ENCODE measurements at places on chromosomes 4 and X. TPM values are rescaled to one million over a fixed set of nuclear protein-coding genes. Genes with fewer than 3 reads are reported as not detected.

GPM6B gene
- 0.35 TPM for polyA plus RNA-seq

DAPP1 gene
- polyA plus RNA-seq, result 73.1 TPM

PAGE1 gene
- not detected for polyA plus RNA-seq

TMEM255A gene
- 0.03 TPM for polyA plus RNA-seq

RASL11B gene
- polyA plus RNA-seq, result 1.4 TPM

KCND1 gene
- 0.30 TPM for polyA plus RNA-seq

- no peak for DNase-seq
Measured at GRCh38 chrX:149511081-149511480, 6.0 kb upstream of the IDS start.

GRCh38 chr4:67909905-67910584 lies 26.2 kb upstream of the TMPRSS11D start:
- no peak for DNase-seq

- peak; percentile 86 for DNase-seq
Measured at GRCh38 chrX:154368630-154369448, 5.6 kb downstream of the FLNA start.

- no peak for DNase-seq
Measured at GRCh38 chr4:33959519-33959918, 2284.8 kb downstream of the ARAP2 start.

DNA sequence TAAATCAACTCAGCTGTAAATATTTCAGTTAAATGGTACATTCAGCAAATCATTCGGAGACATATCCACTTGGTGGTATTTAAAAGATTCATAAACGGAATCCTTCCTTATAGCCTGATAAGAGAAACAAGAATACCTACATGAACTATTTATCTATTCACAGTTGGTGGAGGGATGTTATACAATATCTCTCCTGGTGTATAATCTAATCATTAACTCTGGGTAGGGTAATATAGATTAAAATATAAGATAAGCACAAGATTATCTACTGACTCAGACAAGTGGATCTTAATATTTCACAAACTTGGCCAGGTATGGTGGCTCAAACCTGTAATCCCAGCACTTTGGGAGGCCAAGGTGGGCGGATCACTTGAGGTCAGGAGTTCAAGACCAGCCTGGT lies 164.5 kb upstream of the MAP3K15 start:
- DNase-seq, result no peak

DNA sequence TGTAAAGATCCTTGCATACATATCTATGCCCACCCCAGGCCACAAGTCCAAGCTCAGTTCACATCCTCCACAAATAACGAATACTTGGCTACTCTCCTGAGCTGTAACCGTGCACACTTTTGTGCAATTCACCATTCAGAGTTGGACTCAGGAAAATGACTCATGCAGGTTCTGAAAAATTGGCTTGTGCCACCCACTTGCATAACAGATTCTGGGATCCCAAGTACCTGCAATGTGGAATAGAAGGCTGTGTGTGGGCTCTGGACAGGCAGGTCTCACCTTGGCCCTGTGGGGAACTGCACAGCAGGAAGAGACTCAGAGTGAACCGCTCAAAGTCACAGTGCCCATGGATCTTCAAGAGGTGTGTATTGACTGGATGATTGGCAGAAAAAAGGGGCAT lies 502.7 kb downstream of the PACRGL start:
- no peak for DNase-seq

GRCh38 chrX:142363501-142363900 lies 158.4 kb upstream of the MAGEC2 start:
- no peak for DNase-seq

- DNase-seq, result no peak
Measured at GRCh38 chrX:71923516-71923915, 12.9 kb downstream of the NHSL2 start.

GRCh38 chr4:73721909-73722308 lies 18.5 kb upstream of the CXCL8 start:
- no peak for DNase-seq

DNA sequence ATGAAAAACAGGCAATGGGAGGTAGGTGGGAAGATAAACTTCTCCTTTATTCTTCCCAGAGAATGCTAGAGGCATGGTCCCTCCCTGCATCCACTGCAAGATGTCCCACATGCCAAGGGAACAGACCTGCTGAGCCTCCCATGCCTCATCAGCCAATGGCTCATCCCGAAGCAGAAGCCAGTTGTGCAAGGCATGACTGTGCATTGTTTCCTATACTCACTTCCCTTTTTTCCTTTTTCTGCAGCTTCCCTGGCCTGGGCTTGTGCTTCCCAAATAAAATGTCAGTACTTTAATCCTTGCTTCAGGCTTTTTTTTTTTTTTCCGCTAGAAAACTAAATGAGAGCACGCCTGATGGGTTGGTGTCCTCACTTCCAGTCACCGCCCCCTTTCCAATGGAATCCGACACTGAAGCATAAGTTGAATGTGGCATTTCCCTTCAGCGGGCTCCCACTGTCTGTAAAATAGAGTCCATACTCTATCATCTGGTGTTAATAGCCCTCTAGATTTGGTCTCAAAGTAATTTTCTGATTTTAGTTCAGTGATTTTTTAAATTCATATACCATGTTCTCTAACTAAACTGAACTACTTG lies 239.0 kb upstream of the JADE1 start:
- no peak for DNase-seq

DNA sequence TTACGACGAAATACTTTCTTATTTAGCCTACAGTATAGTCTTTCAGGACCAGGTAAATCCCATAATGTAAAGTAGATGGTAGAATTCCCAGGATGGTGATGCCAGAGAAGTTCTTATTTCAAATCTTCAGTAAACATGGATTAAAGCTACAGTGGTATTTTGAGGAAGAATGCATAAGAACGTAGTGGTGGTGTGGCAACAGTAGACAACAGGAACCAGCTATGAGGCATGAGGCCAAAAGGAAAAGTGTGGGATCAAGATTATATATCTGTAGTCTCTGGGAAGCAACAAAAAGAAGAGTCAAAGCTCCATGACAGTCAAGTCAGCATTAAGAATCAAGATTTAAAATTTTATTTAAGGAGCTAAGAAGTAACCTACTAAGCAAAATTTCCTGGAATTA lies 60.2 kb downstream of the METTL14 start:
- no peak for DNase-seq

DNA sequence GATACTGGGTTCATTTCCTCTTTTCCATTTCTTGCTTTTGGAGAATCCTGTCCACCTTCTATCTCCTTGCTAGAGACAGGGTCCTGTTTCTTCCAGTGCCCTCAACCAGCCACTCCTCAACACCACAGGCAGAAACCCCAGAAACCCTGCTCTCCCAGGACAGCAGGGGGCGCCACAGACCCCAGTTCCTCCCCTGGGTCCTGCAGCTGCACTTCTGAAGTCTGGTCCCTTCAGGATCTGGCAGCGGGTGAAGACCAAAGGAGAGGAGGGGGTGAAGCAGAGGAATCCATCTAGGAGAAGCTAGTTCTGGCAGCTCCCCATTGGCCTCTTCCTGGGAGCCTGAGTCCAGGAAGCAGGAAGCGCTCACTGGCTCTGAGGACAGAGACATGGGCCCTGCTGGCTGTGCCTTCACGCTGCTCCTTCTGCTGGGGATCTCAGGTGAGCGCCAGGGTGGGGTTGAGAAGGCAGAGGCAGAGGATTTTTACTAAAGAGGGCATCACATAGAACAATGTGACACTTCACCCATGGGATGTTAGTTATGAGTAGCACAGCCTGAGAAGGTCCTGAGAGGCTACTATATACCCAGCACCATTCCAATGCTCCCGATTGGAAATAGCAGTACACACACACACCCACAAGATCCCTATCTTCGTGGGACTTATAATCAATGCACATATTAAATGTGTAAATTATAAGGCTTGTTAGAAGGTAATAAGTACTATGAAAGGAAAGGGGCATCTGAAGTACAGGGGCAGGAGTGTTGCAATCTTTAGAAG lies at the start of gene PRSS48:
Gene PRSS48 (plus strand): TSS at position 375 of the 776 bp plus-strand sequence. CDS start 12 bp downstream, at position 387.
- no peak for DNase-seq

- DNase-seq, result no peak
Measured at GRCh38 chrX:53422861-53423306, at the start of gene RIBC1. RIBC1 (plus strand) TSS chrX:53422873; CDS start chrX:53426277, 3,404 bp downstream.

DNA sequence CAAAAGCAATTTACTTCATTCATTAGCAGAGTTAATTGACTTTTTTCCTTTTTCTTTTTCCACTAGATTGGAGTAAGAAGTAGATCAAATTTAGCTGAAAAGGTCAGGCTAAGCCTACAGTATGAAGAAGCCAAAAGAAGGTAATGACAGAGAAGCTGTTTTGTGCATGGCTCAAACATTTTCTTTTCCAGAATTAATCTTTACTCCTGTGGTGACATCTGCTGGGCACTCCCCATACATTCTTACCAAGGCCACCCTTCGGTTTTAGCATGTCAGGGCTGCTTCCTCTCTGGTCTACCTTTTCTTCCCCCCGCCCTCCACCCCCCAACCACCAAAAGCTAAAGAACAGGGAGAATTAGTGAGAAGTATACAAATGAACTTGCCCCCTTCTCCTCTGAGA lies 70.2 kb downstream of the CLDN22 start:
- no peak for DNase-seq

- DNase-seq, result no peak
Measured at GRCh38 chrX:54479136-54480111, 16.6 kb downstream of the FGD1 start.

- DNase-seq, result peak; percentile 61
Measured at GRCh38 chrX:153441981-153442380, 3.9 kb downstream of the TREX2 start.

DNA sequence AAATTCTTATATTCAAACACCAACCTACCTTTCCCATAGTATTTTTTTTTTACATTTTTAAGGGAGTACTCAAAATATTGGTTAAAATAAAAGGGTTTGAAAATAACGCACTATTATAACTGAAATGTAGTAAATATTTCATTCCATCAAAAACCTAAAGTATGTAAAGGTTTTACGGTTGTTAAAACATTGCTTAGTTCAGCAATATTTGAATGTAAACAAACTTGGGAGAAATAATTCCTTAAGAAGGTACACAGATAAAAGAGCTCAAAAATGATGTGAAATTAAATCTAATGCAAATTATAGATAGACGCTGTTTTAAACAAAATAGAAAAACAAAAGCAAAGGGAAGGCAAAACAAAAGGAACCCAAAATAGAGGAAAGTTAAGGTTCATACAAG lies 1476.9 kb downstream of the PCDH18 start:
- DNase-seq, result no peak

GRCh38 chr4:180798036-180798577 lies 1445.1 kb upstream of the TENM3 start:
- no peak for DNase-seq

GRCh38 chr4:100497791-100498190 lies 20.0 kb downstream of the EMCN start:
- DNase-seq, result no peak

GRCh38 chr4:128483816-128484215 lies 196.2 kb upstream of the PGRMC2 start:
- DNase-seq, result no peak

- no peak for DNase-seq
Measured at GRCh38 chr4:38989487-38989886, 42.7 kb downstream of the TMEM156 start.

DNA sequence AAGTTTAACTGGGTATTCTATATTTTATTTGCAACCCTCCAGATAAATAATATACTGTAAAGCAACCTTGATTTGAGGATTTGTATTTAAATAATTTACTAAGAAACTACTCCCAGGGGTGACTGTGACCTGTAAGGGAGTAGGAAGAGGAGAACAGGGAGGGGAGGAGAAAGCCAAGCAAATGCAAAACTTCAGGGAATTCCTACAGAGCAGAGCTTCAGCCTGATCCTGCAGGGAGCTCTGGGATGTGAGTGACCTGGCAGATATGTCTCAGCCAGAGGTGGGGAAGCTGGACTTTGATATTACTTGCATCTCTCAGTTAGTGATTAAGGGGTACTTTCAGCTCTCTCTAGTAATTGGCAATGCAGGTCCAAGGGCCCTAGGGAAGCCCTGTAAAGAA lies 302.0 kb downstream of the FRMPD4 start:
- DNase-seq, result no peak

Measured in keratinocyte (primary cell).